Stimulated activated CD4-positive, alpha-beta T cell treated with anti-CD3 and anti-CD28 coated beads, TNF-alpha, amount 100 ng/mL, for 48 hours (primary cell): ENCODE measurements at places on chromosomes 6 and 20.
A peak's percentile ranks its signal among the peaks of the same experiment; 100 is the strongest.

GRCh38 chr6:13463328-13463717, 24.1 kb downstream of the GFOD1 start:
- no peak for DNase-seq

- DNase-seq, result no peak
These were observed 52.5 kb upstream of the E2F3 start for GRCh38 chr6:20349225-20349624.

GRCh38 chr6:57312004-57312345, 5.5 kb upstream of the PRIM2 start:
- DNase-seq, result no peak

DNA sequence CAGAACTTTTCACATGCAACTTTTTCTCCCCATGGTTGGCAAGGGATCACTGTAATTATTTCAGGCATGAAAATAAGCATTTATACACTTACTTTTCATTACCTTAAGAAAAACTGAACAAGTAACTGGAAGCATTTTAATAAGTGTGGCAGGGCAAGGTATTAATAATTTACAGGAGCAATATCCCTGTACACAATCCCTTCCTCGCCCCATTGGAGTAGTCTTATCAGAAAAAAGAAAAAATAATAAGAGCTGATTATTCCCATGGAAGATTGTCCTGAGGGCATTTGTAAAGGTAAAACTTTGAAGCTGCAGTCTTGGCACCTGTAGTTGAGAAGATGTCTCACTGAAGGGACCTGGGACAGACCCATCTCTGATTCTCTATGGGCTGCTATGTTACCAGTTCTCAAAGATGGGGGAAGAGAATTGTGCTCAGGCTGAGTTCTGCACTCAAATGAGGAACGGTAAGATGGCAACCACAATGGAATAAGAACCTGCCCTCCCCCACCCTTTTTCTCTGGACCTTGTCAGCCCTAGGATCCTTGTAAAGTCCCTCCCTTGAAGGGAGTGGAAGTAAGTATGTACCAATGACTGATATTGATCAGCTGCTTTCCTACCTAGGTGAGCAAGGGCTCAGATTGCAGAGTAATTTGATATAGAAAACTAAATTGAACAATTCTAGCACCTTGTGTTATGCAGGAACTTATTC, 70.0 kb upstream of the AHI1 start:
- no peak for DNase-seq

DNA sequence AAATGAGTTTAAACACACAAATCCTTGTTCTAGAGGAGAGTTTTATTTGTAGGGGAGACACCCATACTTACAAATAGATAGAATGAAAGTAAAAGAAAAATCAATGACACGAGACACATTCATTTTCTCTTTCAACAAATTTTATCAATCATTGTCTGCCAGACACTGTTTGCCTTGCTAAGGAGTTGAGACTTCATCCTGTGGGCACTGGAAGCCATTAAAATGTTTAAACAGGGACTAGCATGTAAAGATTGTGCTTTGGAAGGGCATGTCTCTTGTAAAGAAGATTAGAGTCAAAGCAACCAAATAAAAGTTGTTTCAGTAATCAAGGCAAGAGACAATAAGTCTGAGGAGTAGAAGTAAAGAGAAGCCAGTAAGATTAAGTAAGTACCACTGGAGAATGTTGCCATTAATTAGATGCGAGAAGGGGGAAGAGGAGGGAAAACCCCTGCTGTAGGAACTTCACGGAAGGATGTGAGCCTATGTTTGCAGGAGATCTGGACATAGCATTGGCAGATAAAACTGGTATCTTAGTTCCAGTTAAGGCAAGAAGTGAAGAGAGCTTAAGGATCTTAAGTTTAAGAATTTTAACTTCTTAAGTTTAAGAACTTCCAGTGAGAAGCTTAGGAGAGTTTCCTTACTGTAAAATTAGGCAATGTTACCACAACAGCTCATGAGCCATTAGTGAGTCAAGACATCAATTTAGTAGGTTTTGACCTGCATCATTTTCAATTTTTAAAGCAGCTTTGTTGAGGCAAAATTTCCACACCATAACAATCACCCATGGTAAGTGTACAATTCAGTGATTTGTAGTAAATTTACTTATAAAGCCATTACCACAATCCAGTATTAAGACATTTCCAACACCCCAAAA, 117.0 kb upstream of the UST start:
- no peak for DNase-seq

DNA sequence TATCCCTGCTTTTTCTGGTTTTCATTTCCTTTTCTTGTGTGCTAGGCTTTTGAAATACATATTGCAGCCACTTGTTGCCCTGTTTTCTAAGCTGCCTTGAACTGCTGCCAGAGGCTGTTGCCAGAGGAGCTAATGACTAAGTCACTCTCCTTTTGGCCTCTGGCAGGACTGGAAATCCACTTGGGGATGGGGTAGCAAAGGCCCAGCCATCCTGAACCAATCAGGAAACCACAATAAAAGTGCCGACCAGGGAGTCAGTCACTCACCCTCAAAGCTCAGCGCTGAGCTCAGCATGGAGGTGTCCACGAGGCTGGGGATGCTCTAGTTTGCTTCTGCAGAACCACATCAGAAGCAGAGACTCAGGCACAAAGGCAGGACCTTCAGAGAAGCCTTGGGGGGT, 813.0 kb downstream of the DHX35 start:
- DNase-seq, result no peak

GRCh38 chr6:150813319-150813992, 52.0 kb upstream of the MTHFD1L start:
- DNase-seq, result peak; percentile 43

GRCh38 chr6:90087106-90087833, 193.0 kb downstream of the GJA10 start:
- DNase-seq, result no peak

GRCh38 chr6:134676307-134677281, 273.3 kb downstream of the ALDH8A1 start:
- DNase-seq, result no peak
